ENCODE measurements at places on chromosomes 11 and 22.

DNA sequence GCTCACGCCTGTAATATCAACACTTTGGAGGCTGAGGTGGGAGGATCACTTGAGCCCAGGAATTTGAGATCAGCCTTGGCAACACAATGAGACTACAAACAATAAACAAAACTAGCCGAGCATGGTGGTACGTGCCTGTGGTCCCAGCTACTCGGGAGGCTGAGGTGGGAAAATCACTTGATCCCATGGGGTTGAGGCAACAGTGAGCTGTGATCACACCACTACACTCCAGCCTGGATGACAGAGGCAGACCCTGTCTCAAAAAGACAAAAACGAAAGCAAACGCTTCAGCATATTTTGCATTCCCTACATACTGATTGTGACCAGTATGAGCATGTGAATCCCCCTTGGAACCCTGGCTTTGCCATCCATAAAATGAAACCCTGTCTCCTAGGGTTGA lies 33.9 kb upstream of the MN1 start:
- DNase-seq, result peak; percentile 32

DNA sequence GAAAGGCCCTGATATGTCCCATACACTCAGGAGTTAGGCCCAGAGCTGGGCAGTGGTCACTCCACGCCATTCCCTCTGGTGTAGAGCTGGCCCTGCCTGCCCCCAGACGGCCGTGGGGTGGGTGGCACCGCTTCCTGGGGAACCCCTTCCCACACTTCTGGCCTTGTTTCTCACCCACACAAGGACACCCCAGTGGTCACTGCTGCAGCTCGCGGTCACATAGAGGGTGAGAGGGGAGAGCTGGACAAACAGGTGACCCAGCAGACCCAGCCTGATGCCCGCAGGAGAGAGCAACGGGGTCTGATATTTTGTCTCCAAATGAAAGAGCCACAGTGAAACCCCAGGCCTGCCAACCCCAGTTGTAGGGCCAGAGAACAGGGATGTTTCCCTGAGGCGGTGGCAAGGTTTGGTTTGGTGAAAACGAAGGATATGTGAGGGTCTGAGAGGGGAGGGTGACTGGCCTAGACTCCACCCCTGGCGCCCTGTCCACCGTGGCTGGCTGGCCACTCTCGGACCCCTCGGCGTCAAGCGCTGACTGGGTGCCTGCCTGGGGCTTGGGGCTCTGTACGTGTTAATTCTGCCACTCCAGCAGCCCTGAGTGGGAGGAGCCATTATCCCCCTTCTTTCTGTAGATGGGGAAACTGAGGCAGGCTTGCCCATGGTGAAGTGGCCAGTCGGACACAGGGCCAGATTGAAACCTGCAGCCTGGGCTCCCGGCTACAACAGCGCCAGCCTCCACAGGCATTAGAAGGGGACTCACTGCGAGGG lies 71.0 kb upstream of the PPARA start:
- no peak for DNase-seq

GRCh38 chr11:117489999-117490679 lies 162.5 kb downstream of the CEP164 start:
- no peak for DNase-seq

DNA sequence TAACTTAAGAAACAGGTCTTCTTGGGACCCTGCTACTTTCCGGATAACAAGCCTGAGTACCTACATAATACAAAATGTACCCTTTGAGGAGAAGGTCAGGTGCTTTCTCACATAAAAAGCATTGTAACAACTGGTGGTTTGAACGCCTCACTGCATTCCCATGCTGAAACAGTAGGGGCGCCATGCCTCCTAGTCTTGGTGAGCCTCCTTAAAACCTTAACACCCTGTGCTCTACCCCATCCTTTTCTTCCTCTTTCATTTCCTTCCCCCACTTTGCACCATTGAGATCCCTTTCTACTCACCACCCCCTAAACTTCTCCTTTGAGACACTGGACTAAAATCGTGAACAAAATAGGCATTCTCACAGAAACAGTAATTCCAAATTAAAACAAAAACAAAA lies 729.3 kb downstream of the NTM start:
- DNase-seq, result no peak

- DNase-seq, result no peak
These were observed 246.2 kb downstream of the NTM start for GRCh38 chr11:131616481-131617140.

- DNase-seq, result no peak
These were observed 194.1 kb upstream of the TENM4 start for GRCh38 chr11:79634905-79635304.

GRCh38 chr11:34855754-34856095 lies 60.5 kb downstream of the APIP start:
- DNase-seq, result no peak

GRCh38 chr22:50318356-50318697 lies 8.5 kb downstream of the DENND6B start:
- no peak for DNase-seq

DNA sequence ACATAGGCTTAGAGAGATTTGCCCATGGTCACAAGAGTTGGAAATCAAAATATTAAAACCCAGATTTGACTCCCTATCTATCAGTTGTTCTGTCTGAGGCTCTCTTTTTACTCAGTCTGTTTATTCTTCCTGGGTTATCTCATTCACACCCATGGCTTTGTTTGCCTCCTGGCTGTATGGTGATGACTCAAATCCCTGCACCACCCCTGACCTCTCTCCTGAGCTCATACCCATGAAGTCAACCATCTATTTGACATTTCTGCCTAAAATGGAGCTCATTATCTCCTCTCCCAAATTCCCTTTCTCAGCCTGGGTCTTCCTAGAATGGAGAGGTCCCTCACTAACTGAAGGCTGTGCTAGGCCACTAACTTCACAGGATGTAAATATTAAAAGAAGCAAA lies 27.8 kb upstream of the CCDC134 start:
- DNase-seq, result no peak

GRCh38 chr22:44496844-44497217 lies 1.2 kb downstream of the RTL6 start:
- DNase-seq, result no peak

DNA sequence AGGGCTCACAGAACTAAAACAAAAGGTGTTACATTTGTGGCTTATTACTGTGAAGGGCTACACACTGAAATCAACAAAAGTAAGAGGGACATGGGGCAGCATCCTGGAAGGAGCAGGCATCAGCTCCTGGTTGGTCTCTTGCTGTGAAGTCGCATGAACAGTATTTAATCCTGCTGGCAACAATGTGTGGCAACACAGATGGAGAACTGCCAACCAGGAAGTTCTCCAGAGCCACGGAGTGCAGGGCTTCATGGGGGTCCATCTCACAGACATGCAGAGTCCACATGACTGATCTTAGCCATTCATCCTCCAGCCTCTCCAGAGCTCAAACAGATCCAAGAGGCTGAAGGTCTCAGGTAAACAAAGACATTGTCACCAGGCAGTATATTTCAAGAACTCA lies 32.8 kb upstream of the FGF3 start:
- DNase-seq, result no peak

- DNase-seq, result no peak
These were observed 82.1 kb downstream of the CDKN1C start for GRCh38 chr11:2803186-2804091.

GRCh38 chr22:17773606-17774205 lies 563 bp downstream of the BID start:
- no peak for DNase-seq

DNA sequence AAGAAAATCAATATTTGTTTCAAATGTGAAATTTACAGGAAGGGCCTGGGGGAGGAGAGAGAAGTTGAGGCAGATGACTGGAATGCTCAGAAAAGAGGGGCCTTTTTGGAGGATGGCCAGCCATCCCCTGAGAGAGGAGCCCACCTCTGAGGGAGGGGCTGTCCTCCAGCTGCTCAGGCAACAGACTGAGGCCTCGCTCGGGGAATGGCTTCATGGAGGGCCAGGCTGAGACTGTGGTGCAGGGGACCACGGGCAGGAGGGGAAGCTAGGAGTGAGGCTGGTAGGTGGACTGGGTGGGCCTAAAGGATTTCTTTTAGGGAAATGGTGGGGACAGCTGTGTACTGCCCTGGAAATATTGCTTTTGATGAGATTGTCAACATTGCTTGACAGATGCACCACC lies 73.5 kb upstream of the CADM1 start:
- DNase-seq, result no peak

GRCh38 chr22:46053563-46054090 lies 76.7 kb upstream of the WNT7B start:
- DNase-seq, result peak; percentile 59

DNA sequence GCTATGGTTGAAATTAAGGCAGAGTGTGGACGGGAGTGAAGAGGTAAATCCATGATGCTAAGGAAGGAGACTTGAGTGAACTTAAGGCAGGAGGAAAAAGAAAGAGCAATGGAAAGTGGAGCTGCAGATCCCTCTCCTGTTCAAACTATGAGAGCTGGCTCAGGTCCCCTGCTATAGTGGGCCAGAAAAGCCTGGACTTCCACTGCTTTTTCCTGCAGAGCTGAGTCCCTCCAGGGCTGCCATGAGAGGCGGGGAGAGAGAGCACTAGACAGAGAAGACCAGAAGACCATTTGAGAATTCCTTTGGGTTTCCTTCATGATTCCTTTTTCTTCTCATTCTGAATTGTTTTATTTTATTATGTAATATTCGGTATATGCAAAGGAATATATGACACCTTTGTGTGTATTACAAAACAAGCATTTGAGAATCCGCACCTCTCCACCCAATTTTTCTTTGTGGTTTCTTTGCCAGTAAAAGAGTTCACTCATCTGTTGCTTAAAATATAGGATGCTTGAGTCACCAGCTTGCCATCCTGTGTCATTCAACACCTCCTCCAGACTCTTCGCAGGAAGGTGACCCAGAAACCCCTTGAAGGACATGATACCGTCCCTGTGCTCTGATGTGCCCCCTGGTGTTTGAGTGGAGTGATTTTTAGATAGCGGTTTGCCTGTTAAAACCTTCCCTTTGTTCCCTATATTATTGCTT lies 24.4 kb downstream of the SREBF2 start:
- DNase-seq, result peak; percentile 69

DNA sequence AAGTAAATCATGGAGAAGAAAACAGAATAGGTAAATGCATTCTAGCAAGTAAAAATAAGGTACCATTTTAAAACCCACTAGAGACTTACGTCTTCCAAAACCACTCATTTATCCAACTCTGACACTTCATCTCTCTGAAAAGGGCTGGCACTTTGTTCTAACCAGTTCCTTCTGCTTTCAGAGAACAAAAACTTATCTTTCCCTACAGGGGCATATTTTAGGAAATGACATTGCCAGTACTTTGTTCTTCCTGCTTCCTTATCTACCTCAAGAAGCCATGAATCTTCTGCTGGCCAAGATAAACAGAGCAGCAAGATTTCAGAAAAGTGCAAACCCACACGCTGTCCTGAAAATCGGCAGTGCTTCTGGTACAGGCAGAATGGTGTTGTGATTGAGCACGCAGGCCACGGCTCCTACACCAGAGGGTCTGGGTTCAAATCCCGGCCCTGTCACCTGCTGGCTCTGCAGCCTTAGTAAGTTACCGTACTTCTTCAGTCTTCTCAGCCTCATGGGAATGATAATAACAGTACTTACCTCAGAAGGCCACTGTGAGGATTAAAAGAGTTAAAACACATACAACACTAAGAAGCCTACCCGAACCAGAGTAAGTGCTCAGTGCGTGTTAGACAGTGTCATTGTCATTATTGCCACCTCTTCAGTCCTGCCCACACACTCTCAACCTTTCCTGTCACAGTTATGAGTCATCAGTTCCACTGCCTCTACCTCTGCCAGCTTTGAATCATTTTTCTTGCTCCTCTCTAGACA lies 11.0 kb downstream of the MPZL3 start:
- peak; percentile 20 for DNase-seq

DNA sequence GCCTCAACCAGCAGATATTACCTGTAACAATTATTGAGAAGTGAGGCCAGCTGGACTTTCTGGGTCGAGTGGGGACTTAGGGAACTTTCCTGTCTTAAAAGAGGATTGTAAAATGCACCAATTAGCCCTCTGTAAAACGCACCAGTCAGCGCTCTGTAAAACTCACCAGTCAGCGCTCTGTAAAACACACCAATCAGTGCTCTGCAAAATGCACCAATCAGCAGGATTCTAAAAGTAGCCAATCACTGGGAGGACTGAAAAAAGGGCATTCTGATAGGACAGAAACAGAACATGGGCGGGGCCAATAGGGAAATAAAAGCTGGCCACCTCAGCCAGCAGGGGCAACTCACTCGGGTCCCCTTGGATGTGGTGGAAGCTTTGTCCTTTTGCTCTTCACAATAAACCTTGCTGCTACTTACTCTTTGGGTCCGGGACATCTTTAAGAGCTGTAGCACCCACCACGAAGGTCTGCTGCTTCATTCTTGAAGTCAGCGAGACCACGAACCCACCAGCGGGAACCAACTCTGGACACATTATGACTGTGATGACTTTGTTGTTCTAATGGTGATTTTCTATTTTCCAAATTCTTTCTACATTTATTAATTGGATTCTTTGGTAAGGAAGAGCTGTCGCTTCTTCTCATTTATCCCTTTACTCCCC lies 40.2 kb upstream of the FGF3 start:
- DNase-seq, result no peak

- DNase-seq, result no peak
These were observed 580.5 kb downstream of the INSC start for GRCh38 chr11:15695096-15695721.

DNA sequence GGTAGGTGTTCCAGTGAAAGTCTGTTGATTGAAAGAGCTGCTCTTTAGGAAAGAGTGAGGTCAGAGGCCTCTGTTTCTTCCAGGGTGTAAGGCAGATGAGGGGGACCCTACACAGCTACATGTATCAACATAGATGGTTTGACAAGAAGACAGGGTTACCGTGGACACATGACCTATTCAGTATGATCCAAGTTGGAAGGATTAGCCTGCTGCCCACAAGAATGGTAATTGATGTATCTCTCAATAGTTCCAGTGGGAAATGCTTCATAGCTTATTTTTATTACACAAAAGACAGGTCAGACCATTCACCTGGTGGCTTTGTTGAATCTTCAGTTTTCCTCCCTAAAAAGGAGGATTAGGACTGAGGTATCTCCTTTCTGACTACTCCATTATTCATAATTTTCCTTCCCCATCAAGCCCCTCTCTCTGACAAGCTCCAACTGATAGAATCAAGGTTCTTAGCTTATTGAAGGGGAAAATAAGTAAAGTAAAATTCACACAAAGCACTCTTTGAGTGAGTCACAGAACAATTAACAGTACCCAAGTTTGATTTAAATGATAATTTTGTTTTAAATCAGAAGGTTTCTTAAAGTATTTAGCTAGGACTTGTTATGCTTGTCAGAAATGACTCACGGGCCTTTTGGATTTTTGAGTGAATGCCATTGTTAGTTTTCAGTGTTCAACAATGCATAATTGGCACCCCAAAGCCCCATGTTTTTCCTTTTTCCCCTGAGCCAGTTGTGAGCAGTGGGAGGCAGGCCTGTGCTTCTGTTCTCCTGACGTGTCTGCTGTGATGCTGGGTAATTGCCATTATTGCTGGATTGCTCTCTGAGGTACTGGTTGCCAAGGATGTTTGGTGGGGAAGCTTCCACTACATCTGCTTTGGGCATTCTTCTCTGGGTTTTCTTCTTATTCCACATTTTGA lies 373.2 kb downstream of the DDX10 start:
- DNase-seq, result peak; percentile 85

GRCh38 chr11:44066732-44067141 lies 667 bp downstream of the ACCS start:
- peak; percentile 87 for DNase-seq

- no peak for DNase-seq
These were observed 14.3 kb upstream of the P2RY2 start for GRCh38 chr11:73203790-73204189.
